Activated CD8-positive, alpha-beta T cell treated with anti-CD3 and anti-CD28 coated beads, Interleukin-2, amount 10 ng/mL, durations not matched to agents 7 days and 5 days (primary cell): ENCODE measurements at places on chromosomes 5 and 9. TPM values are rescaled to one million over a fixed set of nuclear protein-coding genes. Genes with fewer than 3 reads are reported as not detected.

- DNase-seq = no peak
Observed at GRCh38 chr5:5676218-5676617, 253.7 kb downstream of the ICE1 start.

DNA sequence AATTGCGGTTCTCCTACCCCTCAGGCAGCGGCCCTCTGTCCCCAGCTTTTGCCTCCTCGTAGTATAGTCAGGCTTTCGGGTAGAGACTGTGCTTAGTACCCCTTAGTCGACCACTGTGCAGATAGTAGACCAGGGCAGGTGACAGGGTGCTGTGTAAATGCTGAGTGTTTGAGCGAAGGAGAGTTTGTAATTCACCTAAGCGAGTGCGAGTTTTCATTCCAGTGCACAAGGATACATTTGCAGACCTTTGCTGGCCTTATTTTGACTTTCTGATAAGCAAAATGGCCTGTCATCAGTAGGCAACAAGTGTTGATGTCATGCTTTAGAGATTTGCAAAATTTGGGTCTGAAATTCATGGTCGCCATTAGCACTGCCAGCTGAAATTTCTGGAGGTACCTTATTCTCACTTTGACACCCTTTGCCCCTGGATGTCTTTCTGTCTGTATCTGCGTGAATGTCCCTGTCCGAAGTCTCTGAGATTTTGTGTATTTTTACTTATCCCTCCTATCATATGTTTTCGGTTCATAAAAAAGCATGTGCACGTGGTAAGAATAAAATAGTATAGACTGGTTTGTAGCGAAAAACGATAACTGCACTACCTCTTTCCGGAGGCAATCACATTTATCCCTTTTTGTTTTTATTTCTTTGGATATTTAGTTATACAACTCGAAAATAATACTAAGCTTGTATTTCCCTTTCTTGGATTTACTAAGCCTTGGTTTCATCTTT is 1.9 kb downstream of the LMNB1 start:
- DNase-seq = no peak

DNA sequence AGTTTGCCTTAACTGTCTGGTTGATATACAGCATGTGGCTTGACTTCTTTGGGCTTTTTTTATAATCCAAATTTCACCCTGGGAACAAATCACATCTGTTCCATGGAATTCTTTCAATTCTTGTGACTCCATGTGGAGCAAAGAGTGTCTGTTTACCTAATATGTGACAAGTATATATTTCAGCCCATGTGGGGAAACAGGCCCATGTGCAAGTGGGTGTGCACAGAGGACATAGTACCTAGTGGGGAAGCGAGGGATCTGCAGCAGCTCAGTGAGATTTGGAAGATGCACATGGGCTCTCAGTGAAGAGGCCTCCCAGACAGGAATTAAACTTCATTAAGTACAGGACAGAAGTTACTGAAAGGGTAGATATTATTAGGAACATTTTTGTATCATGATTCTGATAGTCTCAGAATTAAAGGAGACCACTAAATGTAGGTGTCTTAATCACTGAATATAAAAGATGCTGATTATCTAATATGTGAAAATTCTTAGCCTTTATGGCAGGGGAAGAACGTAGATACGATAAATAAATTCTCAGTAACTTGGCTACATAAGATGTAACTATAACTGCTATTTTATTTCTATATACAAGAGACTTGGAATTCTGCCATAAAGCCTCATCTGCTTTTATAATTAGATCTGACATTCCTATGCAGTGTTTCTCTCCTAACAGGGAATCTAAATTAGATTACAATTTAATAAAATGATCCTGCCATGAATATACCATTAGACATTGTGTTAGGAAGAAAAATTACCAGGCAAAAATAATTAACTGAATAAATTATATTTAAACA is 181.2 kb downstream of the SLC12A2 start:
- DNase-seq = no peak

- no peak for DNase-seq
Observed at GRCh38 chr5:135012951-135013391, 21.1 kb downstream of the PITX1 start.

DNA sequence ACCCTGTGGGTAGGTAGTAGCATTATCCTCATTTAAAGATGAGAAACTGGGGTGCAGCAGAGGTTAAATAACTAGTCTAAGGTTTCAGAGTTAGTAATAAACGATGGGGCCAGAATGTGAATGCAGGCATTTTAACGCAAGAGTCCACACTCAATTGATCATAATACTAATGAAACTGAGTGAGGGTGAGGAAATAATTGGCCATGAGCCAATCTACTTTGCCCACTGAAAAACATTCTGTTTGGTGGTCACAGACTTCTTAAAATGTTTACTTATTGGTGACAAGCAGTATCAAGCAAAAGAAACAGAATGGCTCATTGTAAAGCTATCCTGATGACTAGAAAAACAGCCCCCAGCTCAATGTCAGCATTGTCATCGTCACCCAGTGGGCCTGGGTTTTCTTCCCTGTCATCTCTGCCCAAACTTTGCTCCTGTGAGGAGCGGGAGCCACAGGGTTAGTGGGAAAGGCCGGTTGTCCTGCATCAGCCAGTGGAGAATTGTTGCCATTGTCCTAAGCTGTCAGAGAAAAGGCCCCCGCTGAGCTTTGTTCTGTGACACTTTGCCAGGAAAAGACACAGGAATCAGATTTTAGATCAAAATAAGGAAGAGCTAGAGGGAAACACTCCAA is 77.3 kb upstream of the MAN2A1 start:
- no peak for DNase-seq

SARDH gene
- 3.0 TPM for total RNA-seq

PCDHGA5 gene
- total RNA-seq = 0.11 TPM

PCDHB14 gene
- total RNA-seq = not detected
